Mesothelial cell of epicardium (in vitro differentiated cells): ENCODE measurements at places on chromosomes 1 and 21.

GRCh38 chr1:179583771-179584320 is 7.8 kb upstream of the TDRD5 start:
- DNase-seq, result no peak

GRCh38 chr1:152185544-152186391 is 26.7 kb upstream of the RPTN start:
- no peak for DNase-seq

DNA sequence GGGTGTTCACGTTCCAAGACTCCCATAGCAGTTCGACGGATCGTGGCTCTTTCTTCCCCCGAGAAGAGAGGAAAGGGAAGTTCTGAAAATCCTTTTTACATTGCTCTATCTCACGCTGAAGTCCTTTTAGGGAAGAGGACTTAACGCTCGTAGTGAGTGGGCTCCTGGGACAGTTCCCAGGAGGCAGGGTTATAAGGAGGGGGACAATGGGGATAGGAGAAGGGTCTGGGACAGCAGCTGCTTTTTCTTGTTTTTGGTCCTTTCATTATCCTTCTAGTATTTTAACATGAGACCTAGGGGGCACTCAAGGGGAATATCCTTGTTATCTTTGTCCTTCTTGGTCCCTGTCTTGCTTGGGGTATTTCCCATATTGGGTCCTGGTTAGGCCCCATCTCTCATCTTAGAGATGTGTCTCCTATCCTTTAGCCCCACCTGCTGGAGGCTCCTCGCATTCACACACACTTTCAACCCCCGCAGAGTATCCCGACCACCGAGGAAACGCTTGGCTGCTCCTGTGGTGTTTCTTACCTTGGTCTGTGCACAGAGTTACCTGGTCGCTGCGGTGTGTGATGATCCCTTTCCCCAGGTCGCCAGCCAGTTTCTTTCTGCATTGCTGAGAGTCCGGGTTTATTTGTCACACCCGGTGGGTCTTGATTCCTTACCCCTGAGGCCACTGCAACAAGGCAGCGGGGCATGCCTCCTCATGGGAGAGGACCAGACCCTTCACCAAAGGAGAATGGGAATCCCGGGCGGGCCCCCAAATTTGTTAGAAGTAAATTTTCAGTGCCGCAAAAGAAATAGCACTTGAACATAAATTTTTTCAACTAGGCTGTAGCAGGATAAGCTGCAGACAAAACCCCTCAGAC is 29.7 kb downstream of the SCCPDH start:
- DNase-seq, result peak; percentile 48

DNA sequence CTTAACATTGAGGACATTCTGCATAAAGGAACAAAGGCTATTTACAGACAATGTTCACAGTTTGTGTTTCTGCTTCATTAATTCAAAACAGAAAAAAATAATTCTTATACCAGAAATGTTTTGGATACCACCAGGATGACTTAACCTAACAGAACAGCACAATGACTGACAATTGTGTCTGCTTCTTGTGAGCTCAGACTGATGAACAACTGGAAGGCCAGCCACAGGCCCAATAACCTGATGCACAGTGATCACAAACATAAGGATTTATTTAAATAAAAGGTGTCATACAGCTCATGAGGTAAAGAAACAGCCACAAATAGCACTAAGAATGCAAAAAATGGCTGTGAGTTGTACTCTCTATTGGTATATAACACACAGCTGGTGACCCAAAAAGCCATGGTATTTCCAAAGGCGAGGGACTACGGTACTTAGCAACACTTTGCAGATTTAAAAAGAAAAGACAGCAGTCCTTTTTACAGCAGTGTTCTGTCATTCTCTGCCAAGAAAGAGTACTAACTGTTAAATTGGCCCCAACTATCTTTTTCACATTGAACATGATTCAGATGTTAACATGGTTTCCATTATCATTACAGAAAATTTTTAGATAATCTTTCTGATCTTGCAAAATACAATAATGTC is 32.1 kb upstream of the DDAH1 start:
- no peak for DNase-seq

DNA sequence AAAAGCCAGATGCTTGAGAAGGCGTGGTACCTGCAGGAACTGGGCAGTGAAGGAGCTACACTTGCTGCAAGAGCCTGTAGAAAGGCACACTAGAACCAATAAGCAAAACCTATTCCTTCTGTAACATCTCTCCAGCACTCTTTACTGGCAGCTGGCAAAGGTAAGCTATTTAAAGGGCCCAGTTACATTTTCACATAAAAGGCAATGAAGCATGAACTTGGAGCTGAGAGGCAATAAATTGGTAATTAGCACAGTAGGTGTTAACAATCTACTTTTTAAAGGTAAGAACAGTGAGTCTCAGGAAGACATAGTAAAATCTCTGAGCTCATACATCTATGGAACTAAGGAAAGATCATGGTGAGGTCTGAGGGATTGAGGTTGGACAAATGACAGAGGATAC is 167.1 kb upstream of the OLFM3 start:
- no peak for DNase-seq
